ENCODE measurements at places on chromosomes 4 and X.

DNA sequence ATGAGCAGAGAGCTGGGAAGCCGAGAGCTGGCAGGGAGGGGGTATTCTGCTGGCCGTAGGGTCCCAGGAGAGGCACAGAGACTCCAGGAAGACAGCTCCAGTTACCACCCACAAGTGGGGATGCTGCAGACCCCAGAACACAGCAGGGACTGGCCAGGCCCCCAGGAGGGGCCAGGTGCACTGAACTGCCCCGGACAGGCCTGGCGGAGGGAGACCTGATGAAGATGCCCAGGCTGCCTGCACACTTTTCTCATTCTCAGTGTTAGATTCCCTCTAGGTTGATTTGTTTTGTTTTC is 110.8 kb downstream of the CPZ start:
- no peak for DNase-seq

DNA sequence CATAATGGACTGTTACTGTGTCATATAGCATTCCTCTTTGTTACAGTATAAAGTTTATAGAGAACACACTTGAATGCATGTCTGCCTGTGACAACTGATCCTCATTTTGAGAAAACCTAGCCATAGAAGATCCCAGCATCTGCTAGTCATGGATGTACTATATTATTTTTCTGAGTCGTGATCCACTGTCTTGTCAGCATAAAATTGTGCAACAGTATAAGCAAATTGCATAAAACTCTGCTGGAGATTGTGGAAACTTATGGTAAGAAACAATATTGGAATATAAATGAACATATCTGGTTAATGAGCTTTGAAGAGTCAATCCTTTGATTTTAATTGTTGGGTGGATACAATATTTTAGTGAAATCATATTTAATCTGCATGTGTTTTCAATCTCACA is 3.6 kb downstream of the NEIL3 start:
- DNase-seq = no peak

GRCh38 chr4:54898056-54898562 is 227.3 kb downstream of the KDR start:
- no peak for DNase-seq

- DNase-seq = no peak
Observed at GRCh38 chr4:173045571-173045970, 123.0 kb upstream of the GALNT7 start.

GRCh38 chr4:16066586-16067128 is 17.2 kb downstream of the PROM1 start:
- no peak for DNase-seq

- peak; percentile 80 for DNase-seq
Observed at GRCh38 chr4:159175085-159175988, 72.5 kb downstream of the RAPGEF2 start.

DNA sequence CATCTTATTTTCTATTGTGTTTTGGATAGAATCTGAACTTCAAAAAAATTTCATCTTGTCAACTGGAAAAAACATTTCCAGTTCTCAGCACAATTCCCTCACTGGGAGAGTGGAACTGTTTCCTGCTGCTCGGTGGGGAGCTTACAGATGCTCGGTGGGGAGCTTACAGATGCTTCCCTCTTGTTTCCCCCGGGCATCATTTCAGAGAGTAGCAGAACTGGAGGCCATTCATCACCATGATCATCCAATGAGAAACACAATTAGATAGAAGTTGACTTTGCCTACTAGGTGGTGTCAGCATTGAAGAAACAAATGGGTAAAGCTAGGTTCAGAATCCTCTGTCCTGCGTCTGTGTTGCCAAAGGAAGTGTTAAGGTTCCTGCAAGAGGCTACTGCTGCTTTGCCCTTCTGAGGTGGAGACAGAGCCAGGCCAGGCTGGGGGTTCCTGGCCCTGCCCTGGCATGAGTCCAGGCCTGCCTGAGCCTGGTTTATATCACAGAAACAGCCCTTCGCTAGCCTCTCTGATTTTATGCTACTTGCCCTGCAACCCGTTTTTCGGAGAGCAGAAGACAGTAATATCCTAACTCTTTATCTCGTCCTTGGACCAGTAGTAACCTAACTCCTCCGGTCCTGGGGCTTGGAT is 70.6 kb downstream of the TAPT1 start:
- DNase-seq = no peak

DNA sequence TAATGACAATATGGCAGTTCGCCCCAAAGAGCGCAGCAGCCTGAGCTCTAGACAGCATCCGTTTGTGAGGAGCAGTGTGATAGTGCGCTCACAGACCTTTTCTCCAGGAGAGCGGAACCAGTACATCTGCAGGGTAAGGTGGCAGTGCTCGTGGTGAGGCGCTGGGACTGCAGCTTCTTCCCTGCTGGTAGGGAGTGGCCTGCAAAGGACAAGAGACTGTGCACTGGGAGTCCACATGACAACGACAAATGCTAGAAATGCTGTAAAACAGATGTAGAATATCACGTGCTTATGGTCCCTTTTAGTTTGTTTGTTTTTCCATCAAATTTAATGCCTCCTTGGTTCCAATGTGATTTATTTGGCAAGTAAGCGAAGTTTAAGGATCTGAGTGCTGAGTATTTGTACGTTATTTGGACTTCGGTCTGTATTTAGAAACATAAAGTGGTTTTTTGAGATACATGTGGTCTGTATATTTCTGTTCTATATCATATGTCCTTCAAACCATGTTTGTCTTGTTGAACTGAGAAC is 35.8 kb downstream of the CLDN22 start:
- DNase-seq = no peak

- no peak for DNase-seq
Observed at GRCh38 chr4:125444166-125444565, 129.4 kb downstream of the FAT4 start.

- DNase-seq = no peak
Observed at GRCh38 chr4:40745285-40745984, 4.3 kb upstream of the NSUN7 start.

DNA sequence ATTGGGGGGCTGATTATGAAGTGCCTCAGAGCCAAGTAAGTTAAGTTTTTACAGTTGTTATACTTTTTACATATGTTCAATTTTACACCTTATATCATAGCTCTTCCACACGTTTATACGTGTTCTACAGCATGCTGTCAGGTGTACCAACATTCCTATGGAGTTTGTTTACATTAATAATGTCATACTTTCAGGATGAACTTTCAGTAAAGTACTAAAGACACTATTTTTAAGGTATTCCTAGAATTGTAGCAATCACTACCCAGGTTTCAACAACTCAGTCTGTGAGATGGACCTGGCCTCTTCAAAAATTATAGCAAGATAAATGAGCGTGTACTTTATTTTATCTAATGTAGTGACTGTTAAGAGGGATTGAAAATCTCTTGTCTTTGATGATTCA is 92.6 kb downstream of the PTPN13 start:
- DNase-seq = no peak

- no peak for DNase-seq
Observed at GRCh38 chr4:21688596-21689265, 259.8 kb downstream of the KCNIP4 start.

GRCh38 chr4:87410679-87411078 is 11.7 kb upstream of the NUDT9 start:
- no peak for DNase-seq

GRCh38 chr4:149266301-149266700 is 549.3 kb downstream of the IQCM start:
- no peak for DNase-seq

DNA sequence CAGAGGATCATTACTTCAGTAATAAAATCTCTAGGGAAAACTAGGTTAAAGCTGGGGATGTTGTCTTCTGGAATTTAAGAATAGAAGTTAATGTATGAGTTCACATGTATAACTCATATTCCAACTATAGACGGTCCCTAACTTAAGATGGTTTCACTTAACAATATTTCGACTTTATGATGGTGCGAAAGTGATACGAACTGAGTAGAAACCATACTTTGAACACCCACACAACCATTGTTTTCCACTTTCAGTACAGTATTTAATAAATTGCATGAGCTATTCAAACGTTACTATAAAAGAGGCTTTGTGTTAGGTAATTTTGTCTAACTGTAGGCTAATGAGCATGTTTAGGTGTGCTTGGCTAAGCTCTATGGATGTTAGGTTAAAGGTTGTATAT is 38.7 kb downstream of the CCSER1 start:
- no peak for DNase-seq

DNA sequence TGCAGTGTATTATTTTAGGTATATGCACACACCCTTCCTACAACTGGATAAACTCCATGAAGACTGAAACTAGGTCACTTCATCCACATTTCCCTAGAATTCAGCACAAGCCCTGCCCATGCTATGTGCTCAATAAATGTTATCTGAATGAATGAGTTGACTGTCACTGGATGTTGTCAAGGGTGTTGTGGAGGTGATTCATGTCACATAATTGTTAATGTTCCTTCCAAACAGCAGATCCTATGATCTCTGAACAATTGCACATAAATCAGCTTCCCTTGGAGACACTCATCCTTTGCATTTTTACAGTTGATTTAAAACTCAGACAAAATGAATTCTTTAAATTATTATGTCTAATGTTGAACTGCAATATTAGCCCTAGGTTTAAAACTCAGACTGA is 154.7 kb downstream of the TSPAN5 start:
- no peak for DNase-seq

DNA sequence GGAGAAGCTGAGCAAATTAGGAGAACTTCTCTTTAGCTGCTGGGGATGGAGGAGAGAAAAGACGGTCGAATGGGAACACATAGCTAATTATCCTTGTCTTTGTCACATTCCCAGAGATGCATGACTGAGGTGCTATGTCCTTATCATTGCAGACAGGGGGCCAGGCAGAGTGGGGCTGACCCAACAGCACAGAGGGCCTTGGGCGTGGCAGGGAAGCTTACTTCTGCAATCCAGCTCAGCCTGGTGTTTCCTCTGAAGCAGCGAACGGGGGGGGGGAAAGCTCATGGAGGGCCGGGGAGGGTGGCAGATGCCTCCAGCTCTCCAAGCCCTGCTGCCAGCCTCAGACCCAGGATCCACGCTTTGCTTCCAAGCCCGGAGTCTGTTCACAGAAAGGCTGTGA is 50.8 kb upstream of the HOPX start:
- no peak for DNase-seq

DNA sequence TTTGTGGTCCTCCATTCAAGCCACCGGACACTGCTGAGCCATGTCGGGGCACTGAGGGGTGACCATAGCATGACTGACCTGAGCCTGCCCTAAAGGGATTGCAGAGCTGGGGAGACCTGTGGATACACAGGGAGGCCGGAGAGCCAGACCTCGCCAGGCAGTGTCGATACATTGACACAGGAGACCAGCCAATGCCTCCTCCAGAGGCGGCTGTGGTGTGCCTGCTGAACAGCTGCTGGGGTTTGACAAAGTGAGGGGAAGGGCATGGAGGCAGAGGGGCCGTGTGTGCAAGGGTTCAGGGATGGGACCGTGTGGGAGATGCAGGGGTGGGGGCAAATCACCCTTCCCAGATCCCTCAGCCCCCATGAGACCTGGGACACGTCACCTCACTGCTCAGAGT is 48.0 kb downstream of the PPP2R2C start:
- no peak for DNase-seq

GRCh38 chr4:56799161-56799759 is 22.2 kb downstream of the SPINK2 start:
- DNase-seq = no peak

DNA sequence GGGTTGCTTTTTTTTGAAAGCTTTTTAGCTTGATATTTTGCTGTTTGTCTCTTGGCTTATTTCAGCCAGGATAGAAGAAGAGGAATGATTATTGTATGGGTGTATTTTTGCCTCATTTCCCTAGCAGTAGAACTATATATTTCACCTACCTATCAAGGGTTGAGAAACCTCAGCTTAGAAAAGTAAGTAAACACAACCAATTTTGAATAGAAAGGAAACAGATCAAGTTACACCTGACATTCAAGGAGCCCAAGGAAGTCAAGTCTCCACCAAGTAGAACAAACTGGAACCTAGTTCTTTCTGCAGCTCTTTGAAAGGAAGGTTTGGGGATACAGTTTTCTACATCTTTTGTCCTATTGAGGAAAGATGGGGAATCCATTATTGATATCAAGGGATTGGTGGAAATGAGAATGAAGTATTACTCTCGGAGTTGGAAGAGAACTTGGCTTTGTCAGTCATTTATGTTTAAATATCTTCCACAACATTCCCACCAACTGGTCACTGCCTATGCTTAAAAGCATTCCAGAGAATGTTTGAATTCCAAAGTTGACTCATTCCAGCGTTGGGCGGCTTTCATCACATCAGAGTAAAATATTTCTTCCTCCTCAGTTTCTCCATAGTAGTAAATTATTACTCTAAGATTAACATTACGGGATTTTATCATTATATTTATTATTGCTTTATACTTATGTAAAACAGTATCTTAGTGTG is 207.8 kb upstream of the CNKSR2 start:
- DNase-seq = no peak

GRCh38 chrX:131316260-131316659 is 27.2 kb upstream of the IGSF1 start:
- DNase-seq = no peak

DNA sequence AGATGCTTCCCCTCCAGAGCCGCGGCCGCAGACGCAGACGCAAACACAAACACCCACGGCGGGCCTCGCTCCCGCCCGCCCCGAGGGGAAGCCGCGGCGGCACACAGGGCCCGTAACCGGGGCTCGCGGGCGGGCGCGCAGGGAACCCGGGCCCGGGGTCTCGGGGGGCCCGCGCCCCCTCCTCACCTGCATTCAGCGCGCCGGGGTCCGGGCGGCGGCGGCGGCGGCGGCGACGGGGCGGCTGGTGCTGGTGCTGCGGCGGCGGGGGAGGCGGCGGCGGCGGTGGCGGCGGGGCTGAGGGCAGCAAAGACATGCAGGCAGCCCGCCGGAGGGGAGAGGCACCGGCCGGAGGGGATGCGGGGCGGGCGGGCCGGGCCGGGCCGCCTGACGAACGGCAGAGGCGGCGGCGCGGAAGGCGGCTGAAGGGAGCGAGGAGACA is 255 bp upstream of the CNOT6L start:
- DNase-seq = no peak

- DNase-seq = no peak
Observed at GRCh38 chrX:130676861-130677260, 226.1 kb downstream of the ENOX2 start.

GRCh38 chr4:8292478-8293107 is 23.0 kb downstream of the HTRA3 start:
- DNase-seq = no peak

DNA sequence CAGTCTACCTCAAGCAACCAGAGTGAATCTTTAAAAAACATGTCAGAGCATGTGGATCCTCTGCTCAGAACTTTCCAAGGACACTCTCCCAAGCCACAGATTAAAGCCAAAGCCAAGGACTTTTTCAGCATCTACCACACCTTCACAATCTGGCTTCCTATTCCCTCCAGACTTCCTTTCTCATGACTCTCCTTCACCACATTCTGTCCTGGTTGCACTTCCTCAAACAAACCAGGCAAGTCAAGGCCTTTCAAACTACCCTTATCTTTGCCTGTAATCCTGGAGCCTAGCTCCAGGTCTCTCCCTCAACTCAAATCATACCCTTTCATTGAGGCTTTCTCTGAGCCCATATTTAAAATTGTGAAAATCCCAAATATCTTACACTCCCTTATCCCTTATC is 191.6 kb upstream of the GALNTL6 start:
- DNase-seq = no peak

GRCh38 chrX:15680401-15680800 is 15.8 kb upstream of the CLTRN start:
- DNase-seq = no peak

GRCh38 chrX:39716401-39716800 is 381.4 kb downstream of the BCOR start:
- no peak for DNase-seq

GRCh38 chr4:101306764-101307615 is 40.3 kb downstream of the PPP3CA start:
- DNase-seq = no peak

- no peak for DNase-seq
Observed at GRCh38 chrX:142613403-142613802, 408.3 kb upstream of the MAGEC2 start.
